Mucosa of gallbladder (tissue), 1 donor: ENCODE measurements at places on chromosomes 1 and 21.

GRCh38 chr1:46399307-46399706, 5.2 kb downstream of the FAAH start:
- DNase-seq, result no peak

- DNase-seq, result no peak
Measured at GRCh38 chr1:18239671-18240070, 132.1 kb downstream of the IGSF21 start.

- no peak for DNase-seq
Measured at GRCh38 chr21:28581976-28582375, 410.7 kb downstream of the LTN1 start.

DNA sequence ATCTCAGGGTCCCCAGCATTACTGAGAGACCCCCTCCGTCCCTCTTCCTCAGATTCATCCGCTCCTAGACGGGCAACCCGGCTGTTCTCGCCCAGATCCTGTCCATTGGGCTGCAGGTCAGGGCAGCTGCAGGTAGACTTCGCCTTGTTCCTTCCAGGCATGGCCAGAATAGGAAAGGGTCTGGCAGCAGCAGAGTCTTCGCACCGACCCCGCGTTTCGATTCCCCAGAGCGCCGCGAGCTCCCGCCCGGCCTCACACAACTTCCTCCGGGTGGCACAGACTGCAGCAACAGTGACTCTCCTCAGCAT, 265 bp downstream of the NRDC start:
- DNase-seq, result no peak

DNA sequence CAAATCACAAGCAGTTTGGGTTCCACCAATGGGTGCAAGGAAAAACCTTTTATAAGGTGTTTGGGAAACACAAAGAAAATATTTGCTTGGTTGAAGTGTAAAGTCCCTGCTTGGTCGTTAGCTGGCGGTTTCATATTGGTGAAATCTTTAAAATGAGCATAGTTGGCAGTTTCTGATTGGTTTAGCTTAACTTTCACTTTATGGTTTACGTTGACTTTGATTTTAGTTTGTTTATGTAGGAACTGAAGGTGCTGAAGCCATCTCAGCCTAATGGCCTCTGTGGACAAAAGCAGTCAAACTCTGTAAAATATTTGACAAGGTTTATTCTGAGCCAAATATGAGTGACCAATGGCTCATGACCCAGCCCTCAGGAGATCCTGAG, 76.6 kb upstream of the PPM1J start:
- no peak for DNase-seq

- DNase-seq, result no peak
Measured at GRCh38 chr21:42040411-42041180, 30.4 kb upstream of the ZBTB21 start.

DNA sequence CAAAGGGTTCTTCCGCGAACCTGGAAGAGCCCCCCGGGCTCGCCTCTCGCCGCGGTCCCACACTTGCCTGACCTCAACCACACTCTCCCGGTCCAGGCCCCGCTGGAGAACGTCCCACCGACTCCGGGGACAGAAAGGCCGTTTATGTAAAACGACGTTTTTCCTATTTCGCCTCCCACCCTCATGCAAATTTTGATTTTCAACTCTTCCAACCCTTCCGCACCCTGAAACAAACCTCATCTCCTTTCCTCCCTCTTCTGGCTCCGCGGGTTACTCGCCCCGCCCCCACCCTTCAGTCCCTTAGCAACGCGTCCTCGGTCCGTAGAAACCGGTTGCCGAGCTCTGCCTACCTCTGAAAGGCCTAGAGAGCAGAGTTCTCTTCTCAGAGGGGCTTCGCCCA, at the start of gene C1orf141:
C1orf141 (minus strand) TSS at position 276 of the 400 bp plus-strand sequence. CDS start 7,730 bp downstream, outside the sequence.
- no peak for DNase-seq

- no peak for DNase-seq
Measured at GRCh38 chr21:29228306-29228705, 70.4 kb upstream of the BACH1 start.

GRCh38 chr1:5354681-5355080, 637.5 kb downstream of the NPHP4 start:
- no peak for DNase-seq

DNA sequence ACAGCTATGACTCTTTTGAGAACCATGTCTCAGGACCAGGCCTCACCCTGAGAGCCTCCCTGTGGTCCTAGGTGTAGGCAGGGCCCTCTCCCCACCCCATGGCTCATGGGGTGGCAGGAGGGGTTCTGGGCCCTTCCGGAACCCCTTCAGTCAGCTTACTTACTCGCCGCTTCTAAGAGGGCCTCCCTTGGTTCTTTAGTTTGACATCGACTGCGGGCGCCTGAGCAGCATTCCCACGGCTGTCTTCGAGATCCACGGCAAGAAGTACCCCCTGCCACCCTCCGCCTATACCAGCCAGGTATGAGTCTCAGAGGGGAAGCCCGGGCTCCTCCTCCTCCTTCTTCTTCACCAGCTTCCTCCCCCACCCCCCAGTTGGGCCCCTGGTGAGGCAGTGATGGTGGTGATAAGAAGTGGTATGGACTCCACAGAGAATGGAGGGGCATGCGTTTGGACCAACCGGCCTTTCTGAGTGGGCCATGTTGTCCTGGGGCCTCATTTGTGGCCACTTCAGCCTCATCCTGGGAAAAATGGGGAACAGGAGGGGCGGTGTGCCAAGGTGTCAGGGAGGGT, 28.9 kb downstream of the KCNA10 start:
- DNase-seq, result no peak

- DNase-seq, result no peak
Measured at GRCh38 chr1:72412286-72412685, 129.9 kb upstream of the NEGR1 start.
